ENCODE measurements at places on chromosomes 4 and X. TPM values are rescaled to one million over a fixed set of nuclear protein-coding genes. Genes with fewer than 3 reads are reported as not detected.

GRCh38 chr4:75666299-75666698 is 6.9 kb downstream of the G3BP2 start:
- DNase-seq = no peak

The PASD1 gene
- not detected for total RNA-seq

DNA sequence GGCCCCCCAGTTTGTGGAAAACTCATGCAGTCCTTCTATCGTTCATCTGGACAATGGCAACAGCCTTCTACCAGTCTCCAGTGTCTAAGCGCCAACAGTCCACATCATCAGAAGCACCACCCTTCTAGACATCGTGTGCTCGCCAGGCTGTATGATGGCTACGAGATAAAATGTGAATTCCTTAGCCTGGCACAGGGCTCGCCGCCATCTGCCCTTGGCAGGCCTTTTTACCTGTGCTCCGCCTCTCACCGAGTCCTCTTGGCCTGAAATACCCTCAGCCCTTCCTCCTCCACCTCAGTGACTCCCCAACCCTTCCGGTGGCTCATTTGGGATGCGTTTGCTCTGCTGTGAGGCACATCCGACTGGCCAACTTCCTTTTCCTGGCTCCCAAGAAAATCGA is 15.9 kb upstream of the STS start:
- no peak for DNase-seq

- DNase-seq = no peak
These were observed 375.3 kb downstream of the IDS start for GRCh38 chrX:149129767-149130166.

- no peak for DNase-seq
These were observed at the start of gene SH3D19 for GRCh38 chr4:151325111-151325948. Gene SH3D19 (minus strand): TSS chr4:151325605. CDS start chr4:151325352, 253 bp downstream.

The BBS12 gene
- 3.7 TPM for total RNA-seq

DNA sequence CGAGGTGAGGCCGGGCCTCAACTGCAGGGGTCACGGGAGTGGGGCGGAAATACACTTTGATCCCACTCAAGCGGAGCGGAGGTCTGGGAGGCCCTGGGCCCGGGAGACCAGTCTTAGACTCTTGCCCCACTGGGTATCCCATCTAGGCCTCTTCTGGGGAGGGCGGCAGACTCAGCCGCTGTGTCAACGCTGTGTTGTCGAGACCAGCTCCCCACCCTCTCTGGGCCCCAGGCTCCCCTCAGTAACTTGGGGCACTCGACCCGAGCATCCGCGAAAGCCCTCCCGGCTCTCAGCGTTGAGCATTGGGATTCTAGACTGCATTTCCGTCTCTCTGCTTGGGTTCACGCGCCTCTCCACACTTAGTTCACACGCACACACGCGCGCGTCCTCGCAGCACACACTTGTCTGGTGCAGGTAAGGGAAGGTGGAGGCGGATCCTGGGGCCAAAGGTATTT is 1.7 kb downstream of the NKX3-2 start:
- no peak for DNase-seq

DNA sequence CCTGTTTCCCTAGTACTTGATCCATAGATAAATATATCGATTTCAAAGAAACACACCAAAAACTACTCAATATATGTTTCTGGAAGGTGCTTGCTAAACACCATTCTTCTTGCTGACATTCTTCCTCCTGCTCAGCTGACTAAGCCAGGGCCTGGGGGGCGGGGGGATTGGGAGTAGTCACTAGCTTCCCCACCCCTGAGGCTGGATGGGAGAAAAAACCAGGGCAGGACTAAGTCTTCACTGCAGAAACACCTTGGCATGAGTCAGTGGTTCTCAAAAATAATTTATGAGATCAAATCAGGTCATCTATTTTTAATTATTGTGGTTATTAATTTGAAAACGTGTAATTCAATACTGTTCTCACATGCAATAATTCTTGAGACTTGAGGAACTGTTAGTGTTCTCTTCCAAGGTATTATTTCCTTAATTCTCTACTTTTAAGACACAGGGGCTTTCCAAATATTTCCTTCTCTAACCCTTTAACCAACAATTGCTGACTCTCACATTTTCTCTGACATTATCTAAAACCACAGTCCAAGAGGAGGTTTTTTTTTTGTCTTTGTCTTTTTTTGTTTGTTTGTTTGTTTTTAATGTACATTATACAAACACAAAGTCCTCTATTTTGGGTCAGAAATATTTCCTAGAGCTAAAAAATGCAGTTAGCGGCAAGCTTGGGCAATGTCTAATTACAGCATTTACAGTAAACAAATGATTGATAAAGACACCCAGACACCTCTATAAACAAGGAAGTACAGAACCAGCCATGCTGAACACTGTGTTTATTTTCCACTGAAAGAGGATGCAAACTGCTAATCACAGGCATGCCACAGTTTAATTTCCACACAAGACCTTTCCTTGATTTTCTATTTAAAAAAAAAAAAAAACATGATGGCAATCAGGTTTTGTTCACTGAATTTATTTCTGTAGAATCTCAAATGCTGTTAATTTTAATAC is 120.3 kb upstream of the USP9X start:
- no peak for DNase-seq

- DNase-seq = peak; percentile 53
These were observed 4.6 kb upstream of the KANTR start for GRCh38 chrX:53089224-53089842.

- DNase-seq = no peak
These were observed 15.4 kb downstream of the GASK1B start for GRCh38 chr4:158157412-158157811.

GRCh38 chr4:44132526-44132925 is 316.1 kb downstream of the KCTD8 start:
- no peak for DNase-seq

The PDE5A gene
- 0.87 TPM for total RNA-seq

- DNase-seq = no peak
These were observed 551.4 kb upstream of the ADGRL3 start for GRCh38 chr4:60648774-60649173.

The PITX2 gene
- total RNA-seq = not detected

The DNAAF6 gene
- not detected for total RNA-seq

GRCh38 chr4:166049036-166049435 is 176.0 kb downstream of the TLL1 start:
- no peak for DNase-seq

DNA sequence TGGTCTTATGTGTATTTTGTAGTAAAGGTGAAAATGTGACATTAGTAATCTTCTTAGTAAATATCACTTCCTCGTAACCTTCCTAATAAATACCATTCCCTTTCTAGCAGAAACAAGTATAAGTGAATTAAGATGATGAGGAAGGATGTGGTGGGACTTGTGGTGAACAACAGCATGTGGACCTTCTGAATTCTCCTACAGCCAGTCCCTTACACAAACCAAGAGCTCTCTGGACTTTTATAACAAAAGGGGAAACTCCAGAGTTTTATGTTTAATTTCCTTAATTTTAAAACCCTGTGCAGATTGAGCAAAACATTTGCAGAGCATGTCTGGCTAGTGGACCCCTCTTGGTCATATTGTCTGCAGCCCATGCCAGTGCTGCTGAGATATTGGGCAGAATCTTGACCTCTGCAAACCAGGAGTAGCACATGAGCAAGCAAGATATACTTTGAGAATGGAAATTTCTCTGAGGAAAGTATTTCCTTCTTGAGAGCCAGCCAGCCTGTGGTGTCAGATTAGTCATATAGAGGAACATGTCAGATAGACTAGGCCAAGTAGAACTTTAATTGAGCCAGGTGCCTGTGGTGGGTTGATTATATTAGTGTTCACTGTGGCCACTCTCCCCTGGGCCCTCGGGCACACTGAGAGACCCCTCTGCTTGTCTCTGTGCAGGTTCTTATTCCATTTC is 328.2 kb downstream of the DKK2 start:
- no peak for DNase-seq

DNA sequence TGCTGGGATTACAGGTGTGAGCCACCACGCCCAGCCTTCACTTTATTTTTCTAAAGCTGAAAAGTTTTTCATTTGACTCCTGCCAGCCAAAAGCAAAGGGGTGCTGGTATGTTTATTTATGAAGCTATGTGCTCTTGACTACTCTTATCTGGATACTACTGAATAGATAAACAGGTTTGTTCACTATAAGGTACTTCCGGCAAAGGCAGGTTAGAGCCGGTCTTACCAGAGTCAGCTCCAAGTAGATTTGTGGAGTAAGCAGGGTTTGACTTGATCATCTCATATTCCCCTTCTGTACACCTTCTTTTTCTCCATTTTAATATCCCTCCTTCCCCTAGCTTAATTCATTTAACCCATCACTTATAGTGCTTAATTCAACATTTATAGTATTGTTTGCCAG is 175.4 kb upstream of the MBNL3 start:
- no peak for DNase-seq

Data from activated CD4-positive, alpha-beta memory T cell treated with anti-CD3 and anti-CD28 coated beads for 36 hours (primary cell).